ENCODE measurements at places on chromosomes 4 and X. TPM values are rescaled to one million over a fixed set of nuclear protein-coding genes. Genes with fewer than 3 reads are reported as not detected.

SSX7 gene
- total RNA-seq = not detected

PRMT9 gene
- total RNA-seq = 9.2 TPM

CLDN2 gene
- not detected for total RNA-seq

SH3RF1 gene
- total RNA-seq = 0.30 TPM

GABRG1 gene
- not detected for total RNA-seq

SYTL4 gene
- not detected for total RNA-seq

KLHL13 gene
- 0.25 TPM for total RNA-seq

PRDM5 gene
- not detected for total RNA-seq

SPANXA2 gene
- not detected for total RNA-seq

CD40LG gene
- 157 TPM for total RNA-seq

DCTD gene
- total RNA-seq = 79.8 TPM

DCAF8L2 gene
- not detected for total RNA-seq

PPARGC1A gene
- total RNA-seq = not detected

ASIC5 gene
- not detected for total RNA-seq

ERAS gene
- total RNA-seq = not detected

SGMS2 gene
- 0.25 TPM for total RNA-seq

SERPINA7 gene
- not detected for total RNA-seq

SLIT2 gene
- not detected for total RNA-seq

Measured in T-helper 2 cell treated with Interferon-gamma antibody and Interleukin-4, amounts not matched to agents 100 ng/mL and 5 ng/mL, for 36 hours (primary cell).